ENCODE measurements at places on chromosomes 12 and 14. TPM values are rescaled to one million over a fixed set of nuclear protein-coding genes. Genes with fewer than 3 reads are reported as not detected.

The TAS2R50 gene
- total RNA-seq: 0.90 TPM

The MUCL1 gene
- not detected for total RNA-seq

The AQP6 gene
- not detected for total RNA-seq

The CD163 gene
- 46.6 TPM for total RNA-seq

The SOAT2 gene
- not detected for total RNA-seq

The TAS2R7 gene
- total RNA-seq: not detected

The CRIP2 gene
- 699 TPM for total RNA-seq

DNA sequence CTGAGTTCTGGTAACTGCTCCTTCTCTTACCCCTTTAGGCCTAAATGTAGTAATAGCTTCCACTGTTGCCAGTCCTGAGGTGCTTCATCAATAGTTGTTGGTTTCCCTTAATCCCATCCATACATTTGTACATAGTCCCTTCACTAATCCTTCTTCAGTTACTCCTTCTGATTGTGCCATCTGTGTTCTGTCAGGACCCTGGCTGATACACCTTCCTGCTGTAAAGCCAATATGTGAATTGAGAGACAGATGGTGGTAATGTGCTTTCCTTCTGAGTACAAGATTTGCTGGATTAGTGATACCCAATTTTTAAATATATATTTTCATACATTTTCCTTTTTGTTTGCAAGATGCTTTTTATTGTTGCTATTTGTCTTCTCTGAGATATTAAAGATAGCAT is 66.4 kb downstream of the OTOGL start:
- no peaks in the 10 kb centered on the region for H3K4me1 ChIP-seq
- no peaks in the 10 kb centered on the region for H3K36me3 ChIP-seq
- no peaks in the 10 kb centered on the region for H3K27me3 ChIP-seq
- no peak overlapping the region for H3K4me3 ChIP-seq

- no peak overlapping the region for H3K27ac ChIP-seq
- H3K27me3 ChIP-seq: no peaks in the 10 kb centered on the region
- no peaks in the 10 kb centered on the region for H3K36me3 ChIP-seq
- DNase-seq: no peak
- H3K4me1 ChIP-seq: no peaks in the 10 kb centered on the region
- H3K4me3 ChIP-seq: no peak overlapping the region
Measured at GRCh38 chr12:5247144-5247543, 184.8 kb upstream of the NTF3 start.

DNA sequence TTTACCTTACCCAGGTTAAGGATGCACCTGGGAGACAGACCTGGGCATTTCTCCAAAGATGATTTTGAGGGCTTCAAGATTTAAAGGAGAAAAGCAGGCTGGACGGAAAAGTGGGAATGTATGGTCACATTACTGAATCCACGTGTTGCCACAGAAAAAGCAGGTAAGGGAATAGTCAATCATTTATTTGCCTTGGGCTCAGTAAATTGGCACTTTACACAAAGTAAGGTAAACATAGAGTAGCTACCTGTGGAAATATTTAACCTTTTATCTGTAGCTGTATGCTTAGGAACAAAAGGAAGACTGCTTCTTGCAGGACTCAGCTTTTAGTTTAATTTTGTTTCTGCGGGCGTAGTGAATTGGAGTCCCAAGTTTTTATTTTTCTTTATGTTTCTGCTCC is 153.3 kb downstream of the SLCO1B3 start:
- no peak overlapping the region for H3K4me3 ChIP-seq
- H3K4me1 ChIP-seq: no peaks in the 10 kb centered on the region
- no peak for DNase-seq
- no peaks in the 10 kb centered on the region for H3K36me3 ChIP-seq
- no peak overlapping the region for H3K27ac ChIP-seq

DNA sequence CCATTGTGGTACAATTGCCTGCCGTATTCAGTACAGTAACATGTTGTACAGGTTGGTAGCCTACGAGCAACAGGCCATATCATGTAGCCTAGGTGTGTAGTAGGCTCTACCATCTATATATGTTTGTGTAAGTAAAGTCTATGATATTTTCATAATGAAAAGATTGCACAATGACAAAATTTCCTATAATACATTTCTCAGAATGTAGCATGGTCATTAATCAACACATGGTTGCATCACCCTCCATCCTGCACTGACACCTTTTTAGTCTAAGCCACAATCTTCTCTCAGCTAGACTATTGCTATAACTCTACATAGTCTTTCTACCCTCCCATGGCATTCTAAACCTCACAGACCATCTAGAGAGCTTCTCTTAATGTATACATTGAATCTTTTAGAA is 158.5 kb upstream of the HMGA2 start:
- H3K27ac ChIP-seq: no peak overlapping the region
- H3K27me3 ChIP-seq: no peaks in the 10 kb centered on the region
- DNase-seq: no peak

- no peak overlapping the region for H3K4me3 ChIP-seq
- H3K36me3 ChIP-seq: no peaks in the 10 kb centered on the region
- no peak for DNase-seq
- H3K27ac ChIP-seq: no peak overlapping the region
- H3K4me1 ChIP-seq: no peaks in the 10 kb centered on the region
- H3K27me3 ChIP-seq: no peaks in the 10 kb centered on the region
Measured at GRCh38 chr12:42660117-42660516, 70.6 kb upstream of the PRICKLE1 start.

GRCh38 chr12:49533331-49533730 is 5.5 kb upstream of the KCNH3 start:
- DNase-seq: no peak
- H3K27ac ChIP-seq: no peak overlapping the region
- no peak overlapping the region for H3K4me3 ChIP-seq
- H3K4me1 ChIP-seq: peaks cover 20% of the 10 kb centered on the region

- H3K27me3 ChIP-seq: no peaks in the 10 kb centered on the region
- no peaks in the 10 kb centered on the region for H3K36me3 ChIP-seq
- peaks cover 5% of the 10 kb centered on the region for H3K4me1 ChIP-seq
- H3K27ac ChIP-seq: no peak overlapping the region
- H3K4me3 ChIP-seq: no peak overlapping the region
Measured at GRCh38 chr14:64958201-64958600, 13.9 kb downstream of the RAB15 start.

DNA sequence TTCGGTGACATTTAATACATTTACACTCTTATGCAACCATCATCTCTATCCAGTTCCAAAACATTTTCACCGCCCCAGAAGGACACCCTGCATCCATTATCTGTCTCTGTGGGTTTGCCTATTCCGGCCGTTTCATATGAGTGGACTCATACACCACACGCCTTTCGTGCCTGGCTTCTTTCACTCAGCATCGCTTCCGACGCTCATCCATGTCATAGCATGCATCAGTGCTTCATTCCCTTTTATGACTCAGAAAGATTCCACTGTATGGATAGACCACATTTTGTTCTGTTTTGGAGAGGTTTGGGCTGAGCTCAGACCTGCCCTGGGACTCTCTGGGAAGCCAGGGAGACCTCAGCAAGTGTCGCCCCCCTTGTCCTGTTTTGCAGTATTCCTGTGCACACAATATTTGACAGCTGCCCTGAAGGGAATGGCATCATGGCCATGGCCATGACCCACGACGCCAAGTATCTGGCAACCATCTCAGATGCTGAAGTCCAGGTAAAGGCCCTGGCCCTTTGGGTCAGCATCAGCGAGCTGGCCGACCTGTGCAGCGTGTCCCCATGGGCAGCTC is 23.8 kb downstream of the CFAP251 start:
- no peaks in the 10 kb centered on the region for H3K4me1 ChIP-seq
- no peaks in the 10 kb centered on the region for H3K36me3 ChIP-seq
- no peak overlapping the region for H3K27ac ChIP-seq
- no peak for DNase-seq
- no peak overlapping the region for H3K4me3 ChIP-seq

DNA sequence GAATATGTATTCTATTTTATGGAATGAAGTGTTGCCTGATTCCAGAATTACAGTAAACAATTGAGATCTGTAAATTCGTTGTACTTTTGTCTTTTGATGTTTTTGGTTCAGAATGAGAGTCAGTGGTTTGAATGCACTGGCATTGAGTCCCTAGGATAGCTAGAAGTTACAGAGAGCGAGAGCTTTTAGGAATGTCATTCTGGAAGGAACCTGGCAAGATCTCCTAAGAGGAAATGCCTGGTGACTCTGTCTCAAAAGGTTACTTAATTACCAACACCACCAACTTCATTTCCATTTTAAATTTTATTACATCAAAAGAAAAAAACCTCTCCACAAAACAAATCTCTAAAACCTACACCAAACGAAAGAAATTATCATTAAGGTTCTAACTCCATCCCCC is 6.0 kb upstream of the CEBPE start:
- H3K4me3 ChIP-seq: no peak overlapping the region
- no peak for DNase-seq
- no peaks in the 10 kb centered on the region for H3K27me3 ChIP-seq
- H3K4me1 ChIP-seq: peaks cover 9% of the 10 kb centered on the region
- no peaks in the 10 kb centered on the region for H3K36me3 ChIP-seq
- no peak overlapping the region for H3K27ac ChIP-seq

DNA sequence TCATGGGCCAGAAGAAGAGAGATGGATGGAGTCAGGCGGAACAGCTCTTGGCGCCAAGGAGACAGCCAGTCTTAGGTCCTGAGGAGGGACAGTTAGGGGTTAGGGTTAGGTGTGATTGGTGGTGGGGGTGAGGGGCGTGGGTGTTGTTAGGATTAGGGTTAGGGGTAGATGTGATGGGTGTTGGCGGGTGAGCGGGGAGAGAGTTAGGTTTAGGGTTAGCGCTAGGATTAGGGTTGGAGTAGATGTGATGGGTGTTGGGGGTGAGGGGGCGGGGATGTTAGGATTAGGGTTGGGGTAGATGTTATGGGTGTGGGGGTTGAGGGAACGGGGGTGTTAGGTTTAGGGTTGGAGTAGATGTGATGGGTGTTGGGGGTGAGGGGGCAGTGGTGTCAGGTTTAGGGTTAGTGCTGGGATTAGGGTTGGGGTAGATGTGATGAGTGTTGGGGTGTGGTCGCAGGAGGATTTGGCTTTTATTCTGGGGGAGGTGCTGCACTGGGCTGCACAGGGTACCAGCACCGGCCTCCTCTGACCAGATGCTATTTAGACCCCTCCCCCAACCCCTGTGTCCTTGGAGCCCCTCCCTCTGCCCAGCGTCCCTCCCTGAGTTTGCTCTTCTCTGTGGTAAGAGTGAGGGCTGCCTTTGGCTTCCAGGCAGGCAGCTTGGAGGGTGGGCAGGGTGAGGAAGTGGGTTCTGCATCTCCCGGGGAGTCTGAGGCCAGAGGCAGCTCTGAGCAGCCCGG is 35.6 kb upstream of the FBRSL1 start:
- H3K27ac ChIP-seq: no peak overlapping the region
- H3K27me3 ChIP-seq: peaks cover 40% of the 10 kb centered on the region
- no peak overlapping the region for H3K4me3 ChIP-seq
- H3K36me3 ChIP-seq: no peaks in the 10 kb centered on the region
- no peak for DNase-seq

- H3K27me3 ChIP-seq: no peaks in the 10 kb centered on the region
- DNase-seq: no peak
- no peak overlapping the region for H3K27ac ChIP-seq
- peaks cover 10% of the 10 kb centered on the region for H3K4me1 ChIP-seq
Measured at GRCh38 chr14:71004481-71004880, 97.2 kb downstream of the PCNX1 start.

GRCh38 chr12:8950702-8951478 is 1.4 kb upstream of the M6PR start:
- no peaks in the 10 kb centered on the region for H3K27me3 ChIP-seq
- H3K36me3 ChIP-seq: peaks cover 5% of the 10 kb centered on the region
- peak overlapping the region; percentile 96 for H3K27ac ChIP-seq
- H3K4me3 ChIP-seq: peak overlapping the region; percentile 93
- peaks cover 26% of the 10 kb centered on the region for H3K4me1 ChIP-seq
- no peak for DNase-seq

DNA sequence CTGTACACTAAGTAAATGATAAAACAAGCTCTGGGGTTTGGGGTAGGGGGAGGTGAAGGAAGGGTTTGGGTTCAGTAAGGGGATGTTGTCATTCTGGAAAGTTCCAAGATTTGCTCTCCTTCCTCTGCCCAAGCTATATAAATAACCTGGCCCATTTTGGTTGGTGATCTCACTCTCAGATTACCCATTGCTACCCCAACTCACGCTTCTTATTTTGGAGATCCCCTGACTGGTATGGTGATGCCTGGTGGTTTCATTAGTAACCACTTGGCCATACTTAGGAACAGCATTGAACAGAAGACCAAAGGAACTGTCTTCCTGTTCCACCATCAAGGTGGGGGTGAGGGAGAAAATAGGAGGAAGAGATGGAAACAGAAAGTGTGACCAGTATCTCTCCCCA is 259.6 kb upstream of the TBX3 start:
- no peaks in the 10 kb centered on the region for H3K36me3 ChIP-seq
- H3K27ac ChIP-seq: no peak overlapping the region
- DNase-seq: no peak
- H3K27me3 ChIP-seq: no peaks in the 10 kb centered on the region
- no peak overlapping the region for H3K4me3 ChIP-seq

DNA sequence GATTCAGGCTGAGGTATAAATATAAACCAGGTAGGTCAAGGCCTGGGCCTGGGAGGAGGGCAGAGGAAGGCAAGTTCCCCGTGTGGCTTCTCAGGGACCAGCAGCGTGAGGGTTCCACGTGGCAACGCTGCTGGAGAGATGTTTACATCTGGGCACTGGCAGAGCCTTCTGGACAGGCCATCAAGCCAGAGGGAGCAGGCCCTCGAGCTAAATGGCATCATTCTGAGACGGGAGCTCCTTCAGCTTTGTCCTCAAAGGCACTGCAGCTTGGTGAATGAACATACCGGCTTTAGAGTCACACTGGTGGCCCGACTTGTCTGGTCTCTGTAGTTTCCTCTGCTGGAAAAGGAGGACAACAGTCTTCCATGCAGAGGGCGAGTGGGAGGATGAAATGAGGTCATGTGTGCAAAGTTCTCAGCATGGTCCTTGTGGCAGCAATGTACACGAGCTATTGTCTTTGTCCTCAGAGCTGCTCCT is 231.3 kb downstream of the ZFP36L1 start:
- no peaks in the 10 kb centered on the region for H3K36me3 ChIP-seq
- H3K4me3 ChIP-seq: no peak overlapping the region
- DNase-seq: no peak
- H3K27ac ChIP-seq: peak overlapping the region; percentile 22
- H3K27me3 ChIP-seq: no peaks in the 10 kb centered on the region

- peaks cover 56% of the 10 kb centered on the region for H3K36me3 ChIP-seq
- peak; percentile 36 for DNase-seq
- no peaks in the 10 kb centered on the region for H3K4me1 ChIP-seq
- no peaks in the 10 kb centered on the region for H3K27me3 ChIP-seq
- H3K4me3 ChIP-seq: no peak overlapping the region
- peak overlapping the region; percentile 81 for H3K27ac ChIP-seq
Measured at GRCh38 chr12:123479442-123480180, 21.7 kb downstream of the SNRNP35 start.

- no peak overlapping the region for H3K4me3 ChIP-seq
- no peak overlapping the region for H3K27ac ChIP-seq
- no peaks in the 10 kb centered on the region for H3K36me3 ChIP-seq
- H3K4me1 ChIP-seq: peaks cover 7% of the 10 kb centered on the region
- no peak for DNase-seq
Measured at GRCh38 chr12:48857278-48857994, 5.5 kb upstream of the DDX23 start.

- H3K27ac ChIP-seq: no peak overlapping the region
- H3K4me1 ChIP-seq: no peaks in the 10 kb centered on the region
- no peak for DNase-seq
- H3K27me3 ChIP-seq: no peaks in the 10 kb centered on the region
- no peaks in the 10 kb centered on the region for H3K36me3 ChIP-seq
Measured at GRCh38 chr12:11946161-11946560, 124.6 kb upstream of the BCL2L14 start.

Data from heart left ventricle (tissue), 16 donors.